ENCODE measurements at places on chromosomes 3 and 15.

DNA sequence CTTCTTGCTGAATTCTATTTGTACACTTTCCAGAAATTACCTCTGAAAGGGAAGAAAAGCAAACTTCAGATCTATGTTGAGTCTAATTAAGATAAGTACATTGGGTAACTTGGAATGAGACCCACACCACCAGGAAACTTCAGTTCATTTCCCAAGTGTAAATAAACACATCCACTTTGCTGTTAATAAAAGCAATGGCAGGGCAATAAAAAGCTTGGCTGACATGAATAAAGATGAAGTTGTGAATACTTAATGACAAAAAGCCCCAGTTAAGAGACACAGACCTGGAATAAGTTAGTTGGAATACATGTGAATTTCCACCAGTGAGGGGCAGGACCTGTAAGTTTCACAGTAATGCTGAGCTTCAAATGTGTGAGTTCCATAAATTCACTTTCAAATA is 83.3 kb downstream of the MEX3B start:
- DNase-seq, result no peak

DNA sequence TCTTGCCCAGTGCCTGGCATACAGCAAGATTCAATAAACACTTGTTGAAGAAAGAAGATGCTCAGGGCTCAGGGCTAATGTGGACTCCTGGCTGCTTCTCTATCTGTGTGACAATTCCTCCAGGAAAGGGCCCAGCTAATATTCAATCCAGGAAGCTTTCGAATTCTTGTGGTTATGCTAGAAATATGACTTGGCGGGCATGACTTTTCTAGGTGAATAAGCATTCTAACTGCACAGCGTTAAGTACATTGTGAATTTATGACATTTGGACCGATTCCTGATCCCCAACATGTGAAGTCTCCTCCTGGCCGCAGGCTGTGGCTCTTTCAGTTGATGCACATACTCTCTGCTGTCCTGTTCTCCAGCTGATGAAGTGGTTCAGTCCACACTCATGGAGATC is 117.0 kb downstream of the IMPG2 start:
- DNase-seq, result no peak

GRCh38 chr3:121957674-121958415 is 63.6 kb downstream of the SLC15A2 start:
- no peak for DNase-seq

DNA sequence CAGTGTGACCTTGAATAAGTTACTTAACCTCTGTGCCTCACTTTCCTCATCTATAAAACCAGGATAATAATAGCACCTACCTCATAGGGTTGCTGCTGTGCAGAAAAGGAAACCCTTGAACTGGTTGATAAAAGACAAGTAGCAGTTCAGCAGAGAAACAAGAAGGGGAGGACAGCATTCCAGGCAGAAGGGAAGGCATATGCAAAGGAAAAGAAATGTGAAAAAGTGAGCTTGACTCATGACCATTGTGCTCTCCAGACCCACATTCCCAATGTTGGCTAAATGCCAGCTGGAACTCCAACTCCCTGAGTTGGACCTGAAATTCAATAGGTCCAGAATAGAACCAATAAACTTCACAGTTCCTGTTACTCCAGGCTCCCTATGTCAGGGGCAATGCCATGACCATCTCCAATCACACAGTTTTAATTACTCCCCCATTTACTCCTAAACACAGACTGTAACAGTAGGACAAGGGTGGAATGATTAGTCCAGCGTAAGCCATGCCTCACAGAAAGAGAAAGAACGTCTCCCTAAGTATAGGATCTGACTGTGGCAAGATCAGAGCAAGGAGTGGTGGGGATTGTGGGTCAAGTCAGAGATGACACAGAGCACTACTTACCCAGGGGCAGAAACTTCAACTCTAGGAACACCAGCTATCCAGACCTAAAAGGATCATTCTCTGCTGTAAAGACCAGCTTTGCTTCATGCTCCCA is 26.9 kb downstream of the PRKAR2A start:
- no peak for DNase-seq

All from islet precursor cell (in vitro differentiated cells).